ENCODE measurements at places on chromosomes 16 and 17.

GRCh38 chr17:73650140-73650539, 5.9 kb upstream of the SDK2 start:
- DNase-seq: no peak

GRCh38 chr16:69796285-69797118, 34.4 kb downstream of the WWP2 start:
- no peak for DNase-seq

GRCh38 chr16:27242868-27243590, 25.5 kb downstream of the NSMCE1 start:
- no peak for DNase-seq

GRCh38 chr16:80569440-80570105, 28.8 kb downstream of the DYNLRB2 start:
- peak; percentile 73 for DNase-seq

GRCh38 chr16:15847611-15848175, 9.1 kb downstream of the MYH11 start:
- no peak for DNase-seq

DNA sequence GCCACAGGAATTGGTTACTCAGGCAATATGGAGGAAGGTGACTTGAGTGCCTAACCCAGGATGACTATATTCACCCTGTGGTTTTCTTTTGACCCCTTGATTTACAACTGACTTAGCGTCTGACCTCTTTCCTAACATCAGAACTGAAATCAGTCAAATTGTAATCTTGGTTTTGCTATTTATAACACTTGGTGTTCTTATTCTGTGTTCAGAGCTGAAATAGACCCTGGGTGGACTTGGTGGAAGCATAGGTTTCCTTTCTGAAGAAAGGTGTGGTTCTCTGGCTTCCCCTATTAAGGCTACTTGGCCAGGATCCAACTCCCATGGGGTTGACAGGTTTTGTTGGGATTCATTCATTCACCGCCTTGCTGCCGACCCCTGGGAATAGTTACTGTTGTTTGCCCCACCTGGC, 80.8 kb downstream of the CLEC16A start:
- DNase-seq: no peak

- no peak for DNase-seq
These were observed 10.9 kb downstream of the KIFC3 start for GRCh38 chr16:57791195-57791892.

Data from activated T-cell treated with anti-CD3 and anti-CD28 coated beads for 24 hours (primary cell).